ENCODE measurements at places on chromosomes 3 and 15.
A peak's percentile ranks its signal among the peaks of the same experiment; 100 is the strongest.

GRCh38 chr15:70128414-70129140 lies 30.9 kb upstream of the TLE3 start:
- no peak for DNase-seq

- DNase-seq, result no peak
These were observed 30.4 kb downstream of the TRIM71 start for GRCh38 chr3:32848215-32848614.

DNA sequence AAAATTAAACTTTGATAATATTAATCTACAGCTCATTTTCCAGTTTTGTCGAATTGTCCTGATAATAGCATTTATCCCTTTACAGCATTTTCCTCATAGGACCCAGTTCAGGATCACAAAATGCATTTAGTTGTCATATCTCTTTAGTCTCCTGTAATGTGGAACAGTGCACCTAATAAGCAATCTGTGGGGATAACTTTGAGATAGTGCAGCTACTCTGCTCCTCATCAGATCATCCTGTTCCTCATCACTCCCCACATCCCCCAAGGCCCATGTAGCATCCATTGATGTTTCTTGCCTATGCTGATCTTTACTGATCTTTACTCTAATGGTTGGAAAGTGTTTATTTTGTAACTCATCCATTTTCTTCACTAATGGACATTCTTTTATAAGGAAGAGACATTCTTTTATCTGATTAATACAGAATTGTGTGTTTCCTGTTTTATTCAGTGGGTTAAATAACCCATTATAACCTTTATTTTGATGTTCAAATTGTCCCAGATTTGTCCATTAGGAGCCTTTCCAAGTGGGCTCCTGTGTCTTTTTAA lies 7.5 kb downstream of the RNF111 start:
- no peak for DNase-seq

GRCh38 chr3:44968447-44968858 lies 7.5 kb downstream of the ZDHHC3 start:
- DNase-seq, result no peak

- DNase-seq, result no peak
These were observed 68.6 kb downstream of the ITGA11 start for GRCh38 chr15:68363353-68363752.

DNA sequence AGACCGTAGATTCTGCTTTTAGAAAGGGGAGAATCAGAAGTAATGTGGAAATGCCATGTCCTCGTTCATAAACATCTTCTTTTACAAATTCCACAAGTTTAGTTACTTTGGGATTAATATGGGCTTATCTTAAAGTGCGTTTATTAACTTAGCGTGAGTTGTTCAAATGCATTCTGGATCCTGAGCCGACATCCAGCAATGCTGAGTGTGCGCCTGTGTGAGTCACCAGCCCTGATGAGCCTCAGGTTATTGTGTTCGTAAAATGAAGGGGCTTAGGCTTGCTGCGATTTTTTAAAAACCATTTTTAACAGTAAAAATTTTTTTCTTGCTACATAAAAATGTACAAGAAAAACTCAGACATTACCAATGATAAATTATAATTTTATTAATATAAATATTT lies 57.9 kb downstream of the TFRC start:
- DNase-seq, result no peak

DNA sequence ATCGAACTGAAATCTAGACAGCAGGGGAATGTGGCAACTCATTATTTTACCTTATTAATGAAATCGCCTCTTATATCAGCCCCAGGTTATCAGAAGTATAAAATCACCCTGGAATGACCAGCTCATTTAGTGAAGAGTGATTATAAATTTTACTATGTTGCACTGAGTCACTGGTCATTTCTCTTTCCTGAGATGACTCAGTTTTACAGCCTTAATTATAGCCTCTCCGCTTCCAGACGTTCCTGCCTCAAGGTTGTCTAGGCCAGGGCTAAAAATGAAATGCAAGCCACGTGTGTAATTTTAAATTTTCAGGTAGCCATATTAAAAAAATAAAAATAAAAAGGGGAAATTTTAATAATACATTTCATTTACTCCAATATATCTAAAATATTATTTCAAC lies 33.3 kb downstream of the DET1 start:
- DNase-seq, result no peak

DNA sequence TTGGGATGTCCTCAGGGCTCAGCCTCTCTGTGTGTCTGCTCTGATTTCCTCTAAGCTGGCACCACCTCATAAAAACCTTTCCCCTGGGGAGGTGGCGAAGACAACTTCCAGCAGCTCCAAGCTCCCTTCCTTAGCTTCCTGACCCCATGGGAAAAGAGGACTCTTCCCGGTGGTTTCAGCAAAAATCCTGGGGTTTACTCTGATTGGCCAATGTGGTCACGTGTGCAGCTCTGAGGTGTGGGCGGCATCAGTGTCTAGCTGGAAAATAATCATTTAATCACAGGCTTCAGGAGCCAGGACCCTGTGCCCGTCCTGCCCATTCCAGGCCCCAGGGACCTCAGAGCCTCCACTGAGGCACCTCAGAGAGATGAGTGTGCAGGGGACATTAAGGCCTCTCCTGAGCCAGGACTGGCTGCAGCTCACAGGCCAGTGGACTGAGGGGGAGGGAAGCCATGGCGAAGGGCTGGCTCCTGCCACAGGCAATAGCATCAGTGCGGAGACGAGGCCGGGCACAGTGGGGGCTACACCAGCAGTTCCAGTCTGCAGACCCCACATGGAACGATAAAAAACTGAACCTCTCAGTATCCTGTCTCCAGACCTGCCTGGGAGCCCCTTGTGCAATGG lies 104.1 kb downstream of the TPRA1 start:
- no peak for DNase-seq

- DNase-seq, result no peak
These were observed 123.9 kb upstream of the AGBL1 start for GRCh38 chr15:85955501-85956391.

DNA sequence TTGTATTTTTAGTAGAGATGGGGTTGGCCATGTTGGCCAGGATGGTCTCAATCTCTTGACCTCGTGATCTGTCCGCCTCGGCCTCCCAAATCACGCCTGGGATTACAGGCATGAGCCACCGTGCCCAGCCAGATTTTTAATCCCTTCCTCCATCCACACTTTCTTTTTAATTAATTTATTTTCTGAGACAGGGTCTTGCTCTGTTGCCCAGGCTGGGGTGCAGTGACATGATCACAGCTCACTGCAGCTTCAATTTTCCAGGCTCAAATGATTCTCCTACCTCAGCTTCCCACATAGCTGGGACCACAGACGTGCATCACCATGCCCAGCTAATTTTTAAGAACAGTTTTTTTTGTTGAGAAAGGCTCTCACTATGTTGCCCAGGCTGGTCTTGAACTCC lies 43.6 kb downstream of the RAF1 start:
- no peak for DNase-seq

GRCh38 chr3:53774414-53774813 lies 71.8 kb downstream of the CHDH start:
- DNase-seq, result no peak

GRCh38 chr15:41115161-41115651 lies 874 bp downstream of the INO80 start:
- DNase-seq, result no peak

DNA sequence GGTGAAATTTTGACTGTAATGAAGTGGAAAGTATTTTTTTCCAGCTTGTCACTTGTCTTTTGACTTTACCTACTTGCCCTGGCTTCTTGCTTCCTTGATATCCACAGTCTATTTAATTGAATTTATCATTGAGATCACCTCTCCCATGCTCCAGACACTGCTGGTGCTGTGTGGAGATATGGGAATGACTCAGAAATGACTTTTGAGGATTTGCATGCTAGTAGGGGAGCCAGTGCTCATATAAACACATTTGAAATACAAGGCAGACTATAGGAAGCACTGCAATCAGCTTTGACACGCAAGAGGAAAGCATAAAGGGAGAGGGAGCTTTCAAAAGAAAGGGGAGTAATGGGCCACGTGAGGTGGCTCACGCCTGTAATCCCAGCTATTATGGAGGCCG lies 7.3 kb upstream of the TRPM1 start:
- DNase-seq, result no peak

DNA sequence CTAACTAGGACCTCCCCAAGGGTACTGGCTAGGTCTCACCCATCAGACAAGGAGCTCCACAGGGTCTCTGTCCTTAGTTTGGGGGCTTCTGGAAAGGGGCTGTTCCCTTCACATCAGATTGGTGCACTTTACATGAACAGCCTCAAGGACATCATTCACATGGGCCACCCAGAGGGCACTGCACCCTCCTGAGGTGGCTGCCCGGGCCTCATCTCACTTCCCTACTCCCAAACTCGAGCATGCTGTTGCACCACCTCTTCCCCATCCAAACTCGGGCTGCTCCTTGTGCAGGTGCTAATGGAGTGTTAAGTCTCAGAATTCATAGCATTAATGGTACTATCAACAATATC lies 48.1 kb downstream of the RAB11A start:
- no peak for DNase-seq

DNA sequence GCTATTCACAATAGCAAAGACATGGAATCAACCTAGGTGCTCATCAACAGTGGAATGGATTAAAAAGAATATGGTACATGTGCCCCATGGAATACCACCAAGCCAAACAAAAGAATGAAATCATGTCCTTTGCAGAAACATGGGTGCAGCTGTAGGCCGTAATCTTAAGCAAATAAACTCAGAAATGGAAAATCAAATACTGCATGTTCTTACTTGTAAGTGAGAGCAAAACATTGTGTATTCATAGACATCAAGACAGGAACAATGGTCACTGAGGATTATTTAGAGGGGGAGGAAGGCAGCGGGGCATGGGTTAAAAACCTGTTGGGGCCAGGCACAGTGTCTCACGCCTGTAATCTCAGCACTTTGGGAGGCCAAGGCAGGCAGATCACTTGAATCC lies 304.7 kb upstream of the ROBO2 start:
- DNase-seq, result no peak

DNA sequence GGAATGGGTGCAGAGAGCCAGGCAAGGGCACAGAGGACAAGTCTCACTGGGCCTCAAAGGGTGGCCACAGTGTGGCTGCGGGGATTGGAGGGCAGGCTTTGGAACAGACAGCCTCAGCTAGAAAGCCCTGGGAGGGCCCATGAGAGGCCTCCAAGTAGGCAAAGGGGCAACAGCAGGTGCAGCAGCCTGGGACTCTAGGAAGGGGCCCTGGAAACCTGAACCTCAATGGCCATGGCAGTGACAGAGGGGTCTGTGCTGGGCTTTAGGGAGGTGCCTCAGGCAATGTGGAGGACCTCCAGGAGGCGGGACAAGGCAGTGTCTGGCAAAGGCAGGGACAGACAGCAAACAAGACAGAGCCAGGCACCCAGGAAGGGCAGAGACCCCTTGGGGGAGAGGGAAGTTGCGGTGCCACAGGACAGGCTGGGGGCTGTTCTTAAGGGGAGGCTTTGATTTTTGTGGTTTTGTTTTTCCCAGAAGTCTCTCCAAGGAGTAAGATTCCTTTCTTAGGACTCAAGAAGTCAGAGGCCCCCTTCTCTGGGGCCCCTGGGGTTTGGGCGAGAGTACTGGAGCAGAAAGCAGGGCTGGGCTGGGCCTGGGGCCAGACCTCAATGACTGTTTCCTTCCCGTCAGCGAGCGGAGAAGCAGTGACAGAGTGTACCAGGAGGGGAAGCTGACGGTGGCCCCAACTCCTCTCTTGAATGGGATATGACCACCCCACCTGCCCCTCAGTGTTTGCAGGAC lies 9.7 kb downstream of the STOML1 start:
- peak; percentile 47 for DNase-seq

GRCh38 chr15:89654847-89655805 lies at the start of gene KIF7:
TSS of gene KIF7 (minus strand) at chr15:89655467. CDS start at chr15:89652930, 2,537 bp downstream.
- DNase-seq, result no peak

GRCh38 chr15:26243382-26243781 lies 380.3 kb upstream of the ATP10A start:
- DNase-seq, result no peak

DNA sequence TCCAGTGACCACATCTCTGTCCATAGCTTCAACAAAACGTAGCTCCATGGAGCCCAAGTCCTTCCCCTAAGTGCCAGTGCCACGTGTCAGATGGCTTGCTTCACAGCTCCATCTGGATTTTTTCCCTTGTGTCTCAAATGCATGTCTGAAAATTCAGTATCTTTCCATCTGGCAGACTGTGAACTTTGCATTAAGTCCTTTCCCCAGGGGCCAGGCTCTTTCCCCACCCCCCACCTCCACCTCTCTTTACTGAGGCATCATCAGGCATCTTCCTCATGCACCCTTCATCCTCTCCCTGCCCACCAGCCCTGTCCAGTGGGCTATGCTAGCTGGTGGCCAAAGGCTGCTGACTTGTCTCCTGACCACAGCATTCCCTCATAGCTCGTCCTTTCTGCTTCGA lies 53.7 kb downstream of the PDIA5 start:
- DNase-seq, result no peak

- no peak for DNase-seq
These were observed 33.4 kb downstream of the SPINK8 start for GRCh38 chr3:48299746-48300712.

DNA sequence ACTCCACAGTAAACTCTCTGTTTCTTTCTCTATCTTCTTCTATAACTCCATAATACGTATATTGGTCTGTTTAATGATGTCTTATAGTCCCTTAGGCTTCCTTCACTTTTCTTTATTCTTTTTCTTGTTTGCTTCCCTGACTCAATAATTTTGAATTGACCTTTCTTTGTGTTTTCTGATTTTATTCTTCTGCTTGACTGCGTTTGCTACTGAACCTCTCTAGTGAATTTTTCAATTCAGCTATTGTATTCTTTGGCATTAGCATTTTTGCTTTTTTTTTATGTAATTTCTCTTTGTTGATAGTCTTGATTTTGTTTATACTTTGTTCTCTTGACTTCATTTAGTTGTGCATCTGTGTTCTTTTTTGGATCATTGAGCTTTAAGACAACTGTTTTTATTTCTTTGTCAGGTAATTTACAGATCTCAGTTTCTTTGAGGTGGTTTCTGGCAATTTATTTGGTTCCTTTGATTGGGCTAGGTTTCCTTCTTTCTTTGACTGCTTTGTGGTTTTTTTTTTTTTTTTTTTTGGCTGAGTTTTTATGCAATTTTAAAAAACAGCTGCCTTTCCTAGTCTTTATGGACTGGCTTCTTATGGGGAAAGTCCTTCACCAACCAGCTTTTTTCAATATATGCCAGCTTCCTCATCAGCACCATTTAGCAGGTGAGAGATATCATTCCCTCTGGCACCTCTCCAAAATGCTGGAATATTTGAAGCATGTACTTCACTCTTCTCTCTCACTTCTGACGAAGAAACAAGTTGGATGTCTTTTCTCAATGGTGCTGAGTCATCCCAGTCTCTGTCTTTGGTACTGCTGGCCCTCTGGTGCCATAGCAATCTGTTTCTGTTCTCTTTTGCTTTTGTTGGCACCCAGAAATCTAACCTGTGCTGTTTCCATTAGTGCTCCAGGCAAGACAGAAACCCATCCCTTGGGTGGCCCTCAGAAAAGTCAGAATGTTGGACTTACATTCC lies 17.6 kb downstream of the RSRC1 start:
- DNase-seq, result no peak

DNA sequence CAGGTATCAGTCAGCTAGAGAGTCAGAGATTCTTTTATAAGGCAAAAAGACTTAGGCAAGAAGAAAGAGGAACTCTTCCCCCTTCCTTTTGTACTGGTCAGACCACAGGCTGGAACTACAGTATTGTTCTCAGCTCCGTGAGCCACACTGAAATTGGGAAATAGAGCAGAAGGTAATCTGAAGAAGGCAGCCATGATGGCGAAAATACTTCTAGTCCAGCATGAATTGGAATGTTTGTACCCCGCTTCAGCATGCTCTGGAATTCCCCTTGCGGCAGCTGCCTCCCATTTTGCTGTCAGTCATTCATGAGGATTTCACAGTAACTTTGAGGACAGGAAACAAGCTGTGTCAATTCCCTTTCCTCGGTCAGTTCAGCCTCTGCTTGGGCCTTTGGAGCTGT lies 96.2 kb downstream of the CORO2B start:
- no peak for DNase-seq

- no peak for DNase-seq
These were observed 30.7 kb downstream of the SEMA7A start for GRCh38 chr15:74402873-74403587.
